ENCODE measurements at places on chromosomes 6 and 20. TPM values are rescaled to one million over a fixed set of nuclear protein-coding genes. Genes with fewer than 3 reads are reported as not detected.

Gene CNR1
- total RNA-seq, result not detected

Gene CALHM5
- total RNA-seq, result not detected

Gene SALL4
- total RNA-seq, result not detected

Gene TSHZ2
- total RNA-seq, result 34.1 TPM

Gene BHLHE23
- not detected for total RNA-seq

Gene TUBB2B
- 0.12 TPM for total RNA-seq

Gene GSTA3
- not detected for total RNA-seq

Gene TXLNB
- 0.10 TPM for total RNA-seq

Gene SLC44A4
- total RNA-seq, result 0.10 TPM

Gene FOXA2
- not detected for total RNA-seq

Gene ZSCAN23
- 2.0 TPM for total RNA-seq

Gene FAM162B
- not detected for total RNA-seq

Gene PPP1R11
- total RNA-seq, result 42.8 TPM

Gene NT5E
- 0.55 TPM for total RNA-seq

Gene SENP6
- total RNA-seq, result 57.7 TPM

Gene ADIG
- total RNA-seq, result not detected

Gene NOTCH4
- 0.50 TPM for total RNA-seq

Gene BRPF3
- 15.3 TPM for total RNA-seq

Gene SLC26A8
- not detected for total RNA-seq

Gene CRYBG1
- total RNA-seq, result 12.9 TPM

Gene TPD52L2
- total RNA-seq, result 38.2 TPM
